CD4-positive, alpha-beta T cell treated with Interleukin-4 for 1 hour (primary cell): ENCODE measurements at places on chromosomes 16 and 17.
A peak's percentile ranks its signal among the peaks of the same experiment; 100 is the strongest.

DNA sequence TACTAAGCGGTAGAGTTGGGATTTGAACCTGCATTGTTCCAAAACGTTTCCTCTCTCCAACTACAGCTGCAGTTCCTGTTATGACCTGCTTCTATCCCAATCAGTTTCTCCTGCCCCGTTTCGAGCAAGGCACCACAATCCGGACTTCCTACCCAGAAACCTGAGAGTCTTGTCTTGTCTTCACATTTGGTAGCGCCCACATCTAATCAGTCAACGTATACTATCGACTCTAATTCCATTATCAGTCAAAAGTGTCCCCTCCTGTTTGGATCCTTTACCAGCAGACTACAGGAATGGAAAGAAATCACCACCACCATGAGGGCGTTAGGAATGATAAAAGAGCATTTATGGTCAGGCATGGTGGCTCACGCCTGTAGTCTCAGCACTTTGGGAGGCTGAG lies 124.6 kb downstream of the AXIN2 start:
- no peak for DNase-seq

DNA sequence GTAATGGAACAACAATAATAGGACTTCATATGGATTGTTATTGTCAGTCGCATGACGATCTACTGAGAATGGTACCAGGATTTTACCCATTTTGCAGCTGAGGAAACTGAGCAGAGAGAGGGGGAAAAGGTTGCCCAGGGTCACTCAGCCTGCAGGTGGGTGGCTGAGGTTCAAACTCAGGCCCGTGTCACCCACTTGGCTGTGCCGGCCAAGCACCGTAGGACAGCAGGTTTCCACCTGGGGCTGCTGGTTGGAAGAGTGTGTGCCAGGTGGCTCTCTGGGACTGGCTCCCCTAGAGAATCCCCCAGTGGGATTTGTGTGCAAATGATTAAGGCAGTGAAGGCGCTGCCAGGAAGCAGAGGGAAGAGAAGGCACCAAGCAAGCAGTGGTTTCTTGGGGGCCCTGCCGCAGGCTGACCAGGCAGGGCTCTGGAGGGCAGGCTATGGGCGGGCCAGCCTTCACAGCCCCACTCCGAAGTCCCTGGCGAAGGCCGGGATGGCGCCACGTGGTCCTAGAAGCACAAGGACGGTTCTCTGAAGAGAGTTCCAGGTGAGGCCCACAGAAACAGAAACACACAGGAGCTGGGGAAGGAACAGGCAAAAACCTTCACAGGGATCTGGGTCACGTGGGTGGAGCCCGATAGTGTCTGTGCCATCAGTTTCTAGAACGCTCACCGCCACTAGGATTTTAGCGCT lies 163.5 kb downstream of the IRF8 start:
- no peak for DNase-seq

GRCh38 chr17:70109497-70109896 lies 34.5 kb downstream of the KCNJ16 start:
- DNase-seq = no peak

GRCh38 chr17:32264823-32265191 lies 825 bp upstream of the RHBDL3 start:
- DNase-seq = no peak

GRCh38 chr16:49782405-49782804 lies 73.5 kb downstream of the ZNF423 start:
- DNase-seq = no peak

- DNase-seq = peak; percentile 67
Observed at GRCh38 chr16:30953511-30954124, 3.9 kb upstream of the SETD1A start.

DNA sequence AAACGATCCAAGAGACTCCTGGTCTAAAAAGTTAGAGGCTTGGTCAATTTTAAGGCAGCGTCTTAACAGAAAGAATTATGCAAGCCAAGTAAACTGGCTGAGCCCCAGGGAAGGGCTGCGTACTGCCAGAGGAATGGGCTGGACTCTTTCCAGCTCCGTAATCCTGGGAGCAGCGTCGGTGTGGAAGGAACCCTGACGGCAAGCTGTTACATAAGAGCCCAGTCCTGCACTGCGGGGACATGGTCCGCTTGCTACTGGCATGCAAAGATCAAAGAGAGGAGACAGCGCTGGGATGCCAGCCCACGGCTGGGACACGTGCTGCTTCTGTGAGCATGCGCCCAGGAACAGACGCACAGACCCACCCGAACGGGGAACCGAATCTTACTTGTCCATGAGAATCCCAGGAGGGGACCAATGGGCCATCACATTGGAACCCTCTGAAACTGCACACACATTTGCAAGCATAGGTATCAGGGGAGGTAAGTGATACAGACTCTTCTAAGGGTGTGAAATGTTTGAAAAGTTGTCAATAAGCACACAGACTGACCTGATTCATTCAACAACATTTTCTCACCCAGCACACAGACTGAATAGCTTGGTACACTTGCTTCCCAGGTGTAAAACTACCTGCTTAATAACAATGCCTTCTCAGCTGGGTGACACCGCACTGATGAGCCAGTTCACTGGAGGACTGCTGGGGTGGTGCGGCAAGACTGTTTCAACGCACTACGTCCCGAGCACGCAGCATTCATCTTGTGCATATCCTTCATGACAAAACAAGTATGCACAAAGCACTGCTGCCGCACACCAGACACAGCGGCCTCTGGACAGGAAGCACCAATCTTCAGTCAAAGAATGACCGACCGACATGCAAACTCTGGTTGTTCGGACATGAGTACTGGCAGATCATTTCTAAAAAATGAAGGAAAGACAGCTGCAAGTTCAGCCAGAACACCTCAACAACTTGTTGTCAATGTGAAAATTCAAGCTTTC lies 94.9 kb downstream of the ANKRD11 start:
- DNase-seq = no peak

DNA sequence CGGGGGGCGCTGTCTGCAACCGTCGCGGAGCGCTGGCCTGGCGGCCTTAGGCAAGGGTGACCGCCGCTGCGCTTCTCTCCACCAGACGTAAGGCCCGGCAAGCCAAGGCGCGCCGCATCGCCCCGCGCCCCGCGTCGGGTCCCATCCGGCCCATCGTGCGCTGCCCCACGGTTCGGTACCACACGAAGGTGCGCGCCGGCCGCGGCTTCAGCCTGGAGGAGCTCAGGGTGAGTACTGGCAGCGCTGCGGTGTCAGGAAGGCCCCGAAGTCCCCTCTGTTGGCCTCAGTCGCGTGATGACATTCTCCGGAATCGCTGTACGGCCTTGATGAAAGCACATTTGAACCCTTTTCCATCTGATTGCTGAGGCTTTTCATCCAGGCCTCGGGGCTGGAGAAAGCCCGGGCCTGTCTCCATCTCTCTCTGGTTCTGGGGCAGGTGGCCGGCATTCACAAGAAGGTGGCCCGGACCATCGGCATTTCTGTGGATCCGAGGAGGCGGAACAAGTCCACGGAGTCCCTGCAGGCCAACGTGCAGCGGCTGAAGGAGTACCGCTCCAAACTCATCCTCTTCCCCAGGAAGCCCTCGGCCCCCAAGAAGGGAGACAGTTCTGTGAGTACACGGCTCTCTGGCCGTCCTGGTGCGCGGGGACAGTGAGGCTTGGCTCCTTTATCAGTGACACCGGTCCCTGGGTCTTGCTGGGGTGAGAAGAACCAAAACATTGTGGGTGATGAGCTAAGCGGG lies 831 bp downstream of the RPL13 start:
- peak; percentile 36 for DNase-seq

DNA sequence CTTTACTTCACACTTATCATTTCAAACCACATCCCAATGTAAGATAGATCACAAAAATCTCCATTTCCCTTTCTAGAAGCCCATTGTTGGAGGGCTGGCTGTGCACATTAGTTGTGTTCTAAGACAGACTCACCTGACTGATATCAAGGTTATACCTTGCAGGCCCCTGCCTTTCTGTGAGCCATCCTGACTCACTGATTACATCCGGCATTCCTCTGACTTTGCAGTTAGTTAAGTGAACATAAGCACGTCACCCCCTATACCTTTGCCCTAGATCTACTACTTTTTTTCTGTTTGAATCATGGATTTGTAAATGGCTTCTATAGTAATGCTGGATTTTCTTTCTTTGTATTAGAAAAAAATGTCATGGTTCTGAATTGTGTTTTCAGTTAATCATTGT lies 78.3 kb downstream of the TANGO6 start:
- DNase-seq = no peak

GRCh38 chr17:491086-492021 lies 138.7 kb upstream of the RPH3AL start:
- peak; percentile 20 for DNase-seq

- DNase-seq = peak; percentile 80
Observed at GRCh38 chr16:57041182-57042156, 50.9 kb upstream of the CPNE2 start.

- DNase-seq = no peak
Observed at GRCh38 chr17:76082326-76083251, 3.6 kb downstream of the ZACN start.

DNA sequence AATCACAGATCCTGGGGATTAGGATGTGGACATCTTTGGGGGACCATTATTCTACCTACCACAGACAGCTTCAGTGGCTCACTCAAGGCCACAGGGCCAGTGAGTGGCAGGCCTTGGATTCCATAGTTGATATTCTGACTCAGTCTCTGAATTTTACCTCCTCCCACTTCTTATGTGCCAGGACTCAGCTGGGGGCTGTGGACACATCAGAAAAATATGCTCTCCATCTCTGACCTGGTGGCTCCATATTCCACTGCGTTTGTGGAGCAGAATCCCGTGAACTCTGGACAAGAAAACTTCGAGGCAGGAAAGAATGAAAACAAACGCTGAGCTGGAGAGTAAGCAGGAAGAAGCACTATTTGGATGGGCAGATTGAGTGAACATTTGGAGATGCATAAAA lies 301.8 kb upstream of the MAF start:
- no peak for DNase-seq
